RKO (cell line): ENCODE measurements at places on chromosomes 2 and 18.

DNA sequence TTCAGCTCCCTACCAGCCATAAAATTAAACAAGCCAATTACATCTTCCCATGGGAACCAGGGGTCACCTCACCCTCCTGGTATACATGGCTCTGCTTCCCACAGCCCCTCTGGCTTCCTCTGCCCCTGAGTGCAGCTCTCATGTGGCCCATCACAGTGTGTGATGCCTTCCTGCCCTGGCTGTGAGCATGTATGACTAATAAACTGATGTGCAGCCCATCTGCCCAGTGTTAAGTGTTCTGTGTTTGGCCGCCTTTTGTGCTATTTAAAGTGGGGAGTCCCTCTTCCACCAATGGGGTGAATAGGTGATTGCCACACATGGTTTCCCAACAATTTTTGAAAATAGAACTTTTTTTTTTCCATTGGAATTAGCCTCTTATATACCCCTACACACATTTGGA lies 87.7 kb upstream of the PIEZO2 start:
- no peak for DNase-seq

GRCh38 chr2:119366161-119366648 lies 429 bp downstream of the C2orf76 start:
- peak; percentile 20 for DNase-seq

GRCh38 chr2:176636401-176636800 lies 367.2 kb downstream of the MTX2 start:
- DNase-seq: peak; percentile 67

GRCh38 chr2:157421331-157421944 lies 22.5 kb downstream of the CYTIP start:
- DNase-seq: no peak

DNA sequence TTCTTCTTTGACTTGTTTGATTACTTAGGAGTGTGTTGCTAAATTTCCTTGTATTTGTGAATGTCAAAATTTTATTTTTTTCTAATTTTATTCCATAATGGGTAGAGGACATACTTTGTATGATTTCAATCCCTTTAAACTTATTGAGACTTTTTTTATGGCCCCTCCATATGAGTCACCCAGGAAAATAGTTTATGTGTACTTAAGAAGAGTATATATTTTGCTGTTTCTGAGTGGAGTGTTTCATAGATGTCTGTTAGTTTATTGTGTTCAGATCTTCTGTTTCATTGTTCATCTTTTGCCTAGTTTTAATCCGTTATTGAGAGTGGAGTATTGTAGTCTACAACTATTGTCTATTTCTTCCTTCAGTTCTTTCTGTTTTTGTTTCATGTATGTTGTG lies 81.9 kb downstream of the EPB41L5 start:
- DNase-seq: no peak

DNA sequence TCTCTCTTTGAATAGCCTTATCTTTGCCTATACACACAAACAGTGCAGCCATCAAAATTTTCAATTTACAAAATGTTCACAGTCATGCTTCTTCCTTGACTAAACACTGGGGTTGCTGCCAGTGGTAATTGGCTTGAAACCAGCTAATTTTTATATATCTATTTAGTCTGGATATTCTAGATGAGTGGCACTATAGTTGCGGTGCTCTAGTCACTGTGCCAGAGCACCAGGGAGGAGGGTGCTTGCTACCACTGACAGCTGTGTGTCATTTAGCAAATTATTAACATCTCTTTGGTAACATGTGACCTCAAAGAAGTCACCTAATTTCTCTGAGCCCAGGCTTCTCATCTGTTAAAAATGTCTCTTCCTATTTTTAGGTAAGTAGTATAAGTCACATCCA lies 130.4 kb downstream of the MEIS1 start:
- DNase-seq: no peak

DNA sequence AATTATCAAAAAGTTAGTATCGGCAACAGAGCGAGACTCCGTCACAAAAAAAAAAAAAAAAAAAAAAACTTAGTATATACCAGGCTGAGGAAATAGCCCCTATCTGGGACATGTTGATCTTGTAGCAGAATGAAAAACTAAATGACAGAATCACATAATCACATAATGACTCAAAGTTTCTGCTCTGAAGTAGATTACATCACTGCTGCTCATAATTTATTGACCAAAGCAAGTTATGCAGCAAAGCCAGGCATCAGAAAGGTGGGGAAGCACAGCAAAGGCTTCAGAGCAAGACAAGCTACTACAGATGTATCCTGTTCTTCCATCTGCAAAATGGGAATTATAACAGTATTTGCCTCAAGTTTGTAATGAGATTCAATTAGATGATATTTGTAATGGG lies 68.1 kb downstream of the BOD1L2 start:
- peak; percentile 38 for DNase-seq

DNA sequence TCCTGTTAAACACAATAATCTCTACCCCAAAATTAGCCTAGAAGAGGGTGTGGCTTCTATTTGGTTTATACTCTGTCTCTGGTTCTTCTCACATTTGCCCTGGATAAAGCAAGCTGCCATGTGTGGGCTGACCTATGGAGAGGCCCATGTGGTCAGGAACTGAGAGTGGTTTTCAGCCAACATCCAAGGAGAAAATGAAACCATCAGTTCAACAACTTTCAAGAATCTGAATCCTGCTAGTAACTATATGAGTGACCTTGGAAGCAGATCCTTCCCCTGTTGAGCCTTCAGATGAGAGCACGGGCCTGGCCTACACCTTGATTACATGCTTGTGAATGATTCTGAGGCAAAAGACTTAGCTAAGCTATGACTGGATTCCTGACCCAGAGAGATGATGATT lies 11.5 kb upstream of the TRIB2 start:
- no peak for DNase-seq

DNA sequence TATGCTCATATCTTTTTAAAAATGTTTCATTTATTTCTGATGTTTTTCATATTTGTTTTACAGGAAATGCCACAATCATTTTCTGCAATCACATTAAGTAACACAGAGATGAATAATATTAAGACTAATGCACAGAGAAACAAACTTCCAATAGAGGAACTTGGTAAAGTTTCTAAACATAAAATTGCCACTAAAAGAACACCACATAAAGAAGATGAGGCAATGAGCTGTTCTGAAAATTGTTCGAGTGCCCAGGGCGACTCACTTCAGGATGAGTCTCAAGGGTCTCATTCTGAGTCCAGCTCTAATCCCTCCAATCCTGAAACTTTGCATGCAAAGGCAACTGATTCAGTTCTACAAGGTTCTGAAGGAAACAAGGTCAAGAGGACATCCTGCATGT lies 70.4 kb downstream of the APLF start:
- DNase-seq: peak; percentile 20

DNA sequence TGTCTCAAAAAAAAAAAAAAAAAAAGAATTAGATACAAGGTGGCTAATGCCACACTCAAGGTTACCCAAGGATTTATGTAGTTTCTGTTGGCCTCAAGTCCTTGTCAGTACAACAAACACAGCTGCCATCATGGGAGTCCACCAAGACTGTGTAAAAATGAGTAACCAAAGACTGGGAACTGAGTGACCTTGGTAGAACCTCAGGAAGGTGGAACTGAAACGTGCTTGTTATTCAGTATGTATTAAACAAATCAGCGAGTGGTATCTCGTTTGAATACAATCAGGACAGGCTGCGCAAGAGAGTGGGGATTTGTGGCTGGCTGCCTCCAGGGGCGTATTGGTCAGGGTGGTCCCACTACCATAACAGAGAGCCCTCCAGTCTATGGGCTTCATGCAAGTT lies 1.6 kb upstream of the SFTPB start:
- no peak for DNase-seq

- no peak for DNase-seq
These were observed at the start of gene CGREF1 for GRCh38 chr2:27118525-27119329. TSS of gene CGREF1 (minus strand) at chr2:27119128. CDS start at chr2:27104366, 14,762 bp downstream.

DNA sequence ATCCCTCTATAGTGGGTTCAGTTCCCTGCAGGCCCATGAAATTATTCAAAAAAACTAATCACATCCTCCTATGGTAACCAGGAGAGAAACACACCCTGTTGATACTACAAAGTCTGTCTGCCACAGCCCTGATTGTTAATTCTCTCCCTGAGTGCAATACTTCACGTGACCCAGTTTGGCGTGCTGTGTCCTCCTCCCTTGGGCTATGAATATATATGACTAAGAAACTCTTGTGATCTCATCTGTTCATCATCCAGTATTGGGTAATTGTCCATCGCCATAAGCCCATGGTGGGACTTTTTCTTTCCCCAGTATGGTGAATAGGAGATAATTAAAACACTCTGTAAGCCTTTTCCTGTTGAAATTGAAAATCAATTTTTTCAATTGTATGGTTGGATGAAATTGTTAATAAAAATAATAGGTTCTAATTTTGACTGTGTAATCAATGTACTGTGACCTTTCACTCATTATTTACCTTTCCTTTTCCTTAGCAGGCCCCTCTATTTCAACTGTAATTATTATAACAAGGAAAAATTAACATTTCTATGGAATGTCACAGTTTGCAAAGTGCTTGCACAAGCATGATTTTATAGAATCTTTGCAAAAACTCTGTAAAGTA lies 1822.6 kb downstream of the SUCLG1 start:
- DNase-seq: peak; percentile 30

DNA sequence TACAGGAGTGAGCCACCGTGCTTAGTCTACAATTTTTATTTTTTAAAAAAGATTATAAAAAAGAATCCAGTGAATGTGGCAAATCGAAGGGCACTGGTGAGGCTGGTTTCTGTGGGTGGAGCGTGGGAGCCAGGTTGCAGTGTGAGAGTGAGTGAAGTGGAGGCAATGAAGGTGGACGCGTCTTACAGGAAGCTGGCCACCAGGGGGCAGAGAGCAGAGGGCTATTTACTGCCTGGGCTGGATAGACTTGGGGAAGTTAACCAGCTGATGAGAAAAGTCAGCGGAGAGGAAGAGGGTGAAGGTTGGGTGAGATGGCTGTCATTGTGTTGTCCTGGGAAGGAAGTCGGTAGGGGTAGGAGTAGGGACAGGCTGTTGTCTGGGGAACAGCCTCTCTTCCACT lies 6.8 kb downstream of the SCTR start:
- DNase-seq: peak; percentile 8

DNA sequence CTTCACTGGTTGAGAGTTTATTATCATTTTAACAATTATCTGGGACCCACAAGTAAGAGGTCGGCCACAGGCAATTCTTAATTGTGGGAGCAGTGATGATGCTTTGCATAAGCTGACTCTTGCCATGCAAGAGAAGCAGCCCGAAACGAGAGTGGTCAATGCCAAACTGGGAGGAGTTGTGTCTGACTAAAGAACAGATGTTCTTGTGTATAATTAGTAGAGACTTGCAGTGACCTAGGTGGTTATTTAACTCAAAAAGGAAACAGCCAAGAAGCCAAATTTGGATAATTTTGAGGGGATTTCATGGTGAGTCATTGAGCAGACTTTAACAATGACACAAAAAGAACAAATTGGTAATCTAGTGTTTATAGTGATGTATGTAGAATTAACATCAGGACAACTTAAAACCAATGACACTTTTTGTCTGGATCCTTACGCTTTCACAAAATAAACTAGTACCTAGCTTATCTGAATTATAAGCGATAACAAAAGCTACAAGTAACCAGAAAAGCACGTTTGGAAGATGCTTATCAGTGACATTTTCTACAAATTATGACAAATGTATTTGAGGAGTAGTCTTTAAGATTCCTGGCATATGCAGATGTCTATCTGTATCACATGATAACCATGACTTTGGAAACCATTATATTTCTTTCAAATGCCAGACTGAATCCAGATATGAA lies 184.7 kb upstream of the DLGAP1 start:
- no peak for DNase-seq

DNA sequence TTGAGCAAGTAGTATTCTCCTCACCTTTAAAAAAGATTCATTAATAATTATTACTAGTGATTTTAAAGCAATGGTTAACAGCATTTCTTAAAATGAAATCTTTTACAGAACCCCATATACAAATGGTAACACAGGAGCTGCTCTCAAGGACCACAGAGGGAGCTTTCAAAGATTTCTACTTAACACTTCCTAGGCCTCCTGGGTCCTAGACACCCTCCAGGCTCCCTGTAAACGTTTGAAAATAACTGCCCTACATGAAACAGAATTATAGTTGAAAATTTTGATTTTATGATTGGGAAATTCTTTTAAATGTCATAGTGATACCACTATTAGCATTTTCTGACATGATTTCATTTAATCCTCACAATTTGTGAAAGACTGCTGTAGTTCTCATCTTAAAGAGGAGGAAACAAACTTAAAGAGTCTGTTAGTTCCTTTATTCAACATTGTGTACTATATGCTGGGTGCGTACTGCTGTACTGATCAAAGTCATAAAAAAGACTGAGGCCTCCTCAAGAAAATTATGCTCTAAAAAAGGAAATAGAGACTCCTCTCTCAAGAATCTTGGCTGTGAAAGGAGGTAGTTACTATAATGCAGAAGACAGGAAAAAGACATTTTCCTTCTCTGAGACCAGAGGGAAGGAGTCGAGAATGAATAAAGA lies 10.6 kb downstream of the CUL3 start:
- no peak for DNase-seq

DNA sequence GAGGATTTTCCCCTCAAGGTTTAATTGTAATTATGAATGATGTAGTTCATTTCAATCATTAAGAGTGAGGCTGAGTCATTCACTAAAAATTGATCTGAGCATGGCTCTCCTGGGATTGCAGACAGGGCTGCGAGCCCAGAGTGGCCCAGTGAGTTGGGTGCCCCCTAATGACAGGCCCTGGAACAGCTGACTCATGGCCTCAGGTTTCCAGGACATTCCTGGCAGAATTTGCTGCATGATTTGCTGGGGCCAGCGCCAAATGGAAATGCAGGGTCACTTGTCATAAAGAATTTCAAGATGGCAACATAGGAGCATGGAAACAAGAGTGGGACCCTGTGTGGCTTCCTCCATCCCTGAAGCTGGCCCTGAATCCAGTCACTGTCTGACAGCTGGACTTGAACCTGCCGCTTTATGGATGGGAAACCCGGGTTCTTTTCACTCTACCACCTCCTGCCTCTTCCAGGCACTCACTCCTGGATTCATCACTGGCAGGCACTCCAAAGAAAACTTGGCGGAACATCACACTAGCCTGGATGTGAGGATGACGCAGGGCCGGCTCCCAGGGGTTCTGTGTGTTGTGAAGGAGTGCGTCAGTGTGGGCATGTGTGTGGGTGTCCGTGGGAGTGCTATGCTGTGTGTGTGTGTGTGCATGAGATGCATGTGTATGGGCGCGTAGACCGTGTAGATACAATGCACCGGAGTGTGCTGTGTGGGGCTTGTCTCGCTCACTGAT lies 15.2 kb downstream of the OTOF start:
- DNase-seq: peak; percentile 17

DNA sequence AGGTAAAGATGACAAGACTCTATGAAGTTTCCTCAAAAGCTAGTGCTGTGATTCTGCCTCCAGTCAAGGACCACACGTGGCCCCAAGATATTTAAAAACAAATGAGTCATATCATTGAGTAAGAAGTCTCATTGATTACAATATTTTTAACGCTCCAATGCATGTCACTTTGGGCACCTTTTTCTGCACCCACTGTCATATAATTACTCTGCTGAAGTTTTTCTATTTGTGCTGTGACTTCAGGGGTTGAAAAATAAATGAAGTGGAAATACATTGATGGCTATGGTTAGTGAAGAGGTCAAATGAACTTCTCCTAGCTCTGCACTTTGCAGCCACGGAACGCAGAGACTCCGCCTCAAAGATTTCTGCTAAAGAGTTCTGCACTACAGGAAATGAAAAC lies 344.3 kb upstream of the KYNU start:
- no peak for DNase-seq

- DNase-seq: no peak
These were observed 64.4 kb upstream of the DAPL1 start for GRCh38 chr2:158730621-158731140.
